Fibroblast of pulmonary artery (primary cell): ENCODE measurements at places on chromosomes 4 and X.

DNA sequence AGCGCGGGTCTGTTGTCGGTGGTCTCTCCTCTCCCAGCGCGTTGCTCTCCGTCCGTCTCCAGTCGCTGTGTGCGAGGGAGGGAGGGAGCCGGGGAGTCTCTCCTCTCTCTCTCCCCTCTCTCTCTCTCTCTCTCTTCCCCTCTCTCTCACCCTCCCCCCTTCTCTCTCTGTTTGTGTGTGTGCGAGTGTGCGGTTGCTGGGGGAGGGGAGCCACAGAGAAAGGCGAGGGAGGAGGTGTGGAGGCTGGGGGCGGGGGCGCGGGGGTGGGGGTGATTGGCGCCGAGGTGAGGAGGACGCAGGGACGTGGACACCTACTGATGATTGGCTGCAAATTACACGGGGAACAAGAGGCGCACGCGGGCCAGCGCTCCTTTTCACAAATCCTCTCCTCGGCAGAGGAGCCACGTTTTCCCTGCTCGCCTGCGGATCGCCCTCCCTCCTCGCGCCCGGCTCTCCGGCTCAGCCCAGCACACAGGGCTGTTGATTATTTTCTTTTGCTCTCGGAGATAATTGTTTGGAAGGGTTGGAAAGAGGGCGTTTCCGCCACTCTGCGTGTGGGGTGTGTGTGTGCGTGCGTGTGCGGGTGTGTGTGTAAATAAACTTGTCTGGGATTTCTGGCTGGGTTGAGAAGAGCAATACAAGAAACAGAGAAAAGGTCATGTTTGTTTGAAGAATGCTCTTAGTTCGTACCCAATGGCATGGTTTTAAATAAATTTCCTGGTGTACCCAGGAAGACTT lies at the start of gene CXXC4:
TSS of gene CXXC4 (minus strand) at position 73 of the 738 bp plus-strand sequence. CDS start 3,092 bp downstream, outside the sequence.
- DNase-seq = peak; percentile 45

GRCh38 chrX:7263961-7264360 lies 116.0 kb upstream of the PUDP start:
- no peak for DNase-seq

GRCh38 chr4:168707205-168707604 lies 210.4 kb downstream of the PALLD start:
- DNase-seq = no peak

DNA sequence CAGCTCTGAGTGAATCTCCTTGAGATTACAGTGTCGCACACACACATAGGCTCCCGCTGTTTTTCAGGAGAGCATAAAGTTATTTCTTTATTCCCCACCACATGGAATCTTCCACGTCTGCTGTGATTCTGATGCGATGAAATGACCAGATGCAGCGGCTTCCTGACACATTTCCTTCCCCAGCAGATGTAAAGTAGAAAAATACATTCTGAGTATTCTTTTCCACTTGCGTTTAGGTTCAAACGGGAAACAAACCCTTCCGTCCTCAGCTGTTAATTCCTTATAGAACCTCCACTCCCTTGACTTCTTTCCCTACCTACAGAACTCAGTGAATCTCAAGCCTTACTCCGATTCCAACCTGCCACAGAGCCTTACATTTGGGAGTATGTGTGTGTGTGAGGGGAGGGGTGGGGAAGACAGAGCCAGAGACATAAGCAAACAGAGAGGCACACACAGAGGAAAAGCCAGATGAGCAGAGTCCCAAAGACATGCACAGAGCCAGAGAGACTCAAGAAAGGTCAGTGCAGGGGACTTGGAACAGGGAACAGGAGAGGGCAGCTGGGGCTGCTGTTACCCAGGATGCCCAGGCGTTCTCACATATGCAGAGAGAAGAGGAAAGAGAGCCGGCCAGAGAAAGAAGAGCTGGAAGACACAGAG lies 47.3 kb downstream of the SETD7 start:
- DNase-seq = no peak

- no peak for DNase-seq
Observed at GRCh38 chr4:169096221-169096620, 86.2 kb upstream of the CBR4 start.

GRCh38 chr4:140363558-140363957 lies 9.9 kb upstream of the SCOC start:
- no peak for DNase-seq

- DNase-seq = peak; percentile 33
Observed at GRCh38 chr4:80202741-80203553, 5.6 kb downstream of the PRDM8 start.

DNA sequence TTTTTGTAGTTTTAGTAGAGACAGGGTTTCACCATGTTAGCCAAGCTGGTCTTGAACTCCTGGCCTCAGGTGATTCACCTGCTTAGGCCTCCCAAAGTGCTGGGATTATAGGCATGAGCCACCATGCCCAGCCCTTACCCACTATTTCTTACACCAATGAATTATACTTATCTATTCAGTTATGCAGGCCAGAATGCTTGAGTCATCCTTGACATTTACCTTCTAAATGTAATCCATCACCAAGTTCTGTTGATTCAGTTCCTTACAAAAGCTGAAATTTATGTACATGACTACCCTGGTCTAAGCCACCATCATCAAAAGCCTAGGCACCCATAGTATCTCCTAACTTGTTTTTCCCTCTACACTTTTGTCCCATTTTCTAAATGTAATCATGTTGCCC lies 585.7 kb downstream of the IL15 start:
- no peak for DNase-seq

DNA sequence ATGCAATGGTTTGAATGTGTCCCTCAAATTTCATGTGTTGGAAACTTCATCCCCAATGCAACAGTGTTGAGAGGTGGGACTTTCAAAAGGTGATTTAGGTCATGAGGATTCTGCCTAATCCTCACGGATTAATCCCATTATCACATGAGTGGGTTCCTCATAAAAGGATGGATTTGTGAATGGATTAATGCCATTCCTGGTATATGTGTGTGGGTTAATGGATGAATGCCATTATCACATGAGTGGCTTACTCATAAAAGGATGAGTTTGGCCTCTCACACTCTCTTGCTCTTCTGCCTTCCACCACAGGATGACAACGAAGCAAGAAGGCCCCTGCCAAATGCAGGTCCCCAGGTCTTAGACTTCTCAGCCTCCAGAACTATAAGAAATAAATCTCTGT lies 30.5 kb upstream of the NEUROG2 start:
- DNase-seq = no peak

- no peak for DNase-seq
Observed at GRCh38 chr4:1337376-1337831, 9.6 kb upstream of the UVSSA start.

GRCh38 chr4:119671205-119671604 lies 42.6 kb upstream of the PDE5A start:
- DNase-seq = no peak

DNA sequence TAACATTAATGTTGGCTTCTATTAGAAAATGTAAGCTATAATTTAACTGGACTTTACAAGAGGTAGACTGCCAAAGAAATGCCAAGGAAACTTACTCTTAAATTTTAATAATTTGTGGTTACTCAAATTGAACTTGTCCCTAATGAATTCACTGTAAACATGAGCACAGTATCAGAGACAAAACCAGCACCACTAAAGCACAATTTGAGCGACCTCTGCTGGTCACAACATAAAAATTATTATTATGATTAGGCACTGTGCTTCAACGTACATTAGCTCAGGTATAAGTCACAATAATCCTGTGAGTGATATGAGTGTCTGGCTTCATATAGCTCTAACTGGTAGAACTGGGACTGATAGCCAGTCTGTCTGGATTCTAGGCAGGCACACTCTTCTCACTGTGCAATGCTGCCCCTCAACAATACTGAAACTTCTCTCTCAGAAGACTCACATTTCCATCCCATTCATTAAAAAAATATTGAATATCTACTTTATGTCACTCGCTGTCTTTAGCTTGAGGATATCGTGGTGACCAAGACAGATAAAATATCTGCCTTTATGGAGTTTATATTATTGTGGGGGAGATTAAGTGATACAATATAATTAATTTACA lies 8.0 kb downstream of the NUDT6 start:
- peak; percentile 76 for DNase-seq

DNA sequence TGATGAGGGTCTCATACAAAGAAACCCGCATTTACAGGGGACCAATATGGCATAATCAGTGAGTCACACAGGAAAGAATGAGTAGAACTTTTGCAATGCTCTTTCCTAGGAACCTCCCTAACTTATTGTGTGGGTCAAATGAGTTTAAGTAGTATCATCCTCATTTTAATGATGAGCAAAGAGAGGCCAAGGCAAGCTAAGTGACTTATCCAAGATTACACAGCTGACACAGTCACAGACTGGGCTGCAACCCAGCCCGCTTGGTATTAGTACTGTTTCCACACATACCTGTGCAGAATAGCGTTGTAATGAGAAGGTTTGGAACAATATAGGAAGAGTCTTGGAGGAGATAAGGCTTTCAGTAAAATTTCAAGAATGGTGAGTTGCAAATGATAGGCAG lies 91.0 kb upstream of the PPP1R2C start:
- no peak for DNase-seq

- no peak for DNase-seq
Observed at GRCh38 chr4:122952028-122952427, 29.6 kb upstream of the NUDT6 start.

- no peak for DNase-seq
Observed at GRCh38 chr4:9983211-9983610, 38.1 kb downstream of the SLC2A9 start.

DNA sequence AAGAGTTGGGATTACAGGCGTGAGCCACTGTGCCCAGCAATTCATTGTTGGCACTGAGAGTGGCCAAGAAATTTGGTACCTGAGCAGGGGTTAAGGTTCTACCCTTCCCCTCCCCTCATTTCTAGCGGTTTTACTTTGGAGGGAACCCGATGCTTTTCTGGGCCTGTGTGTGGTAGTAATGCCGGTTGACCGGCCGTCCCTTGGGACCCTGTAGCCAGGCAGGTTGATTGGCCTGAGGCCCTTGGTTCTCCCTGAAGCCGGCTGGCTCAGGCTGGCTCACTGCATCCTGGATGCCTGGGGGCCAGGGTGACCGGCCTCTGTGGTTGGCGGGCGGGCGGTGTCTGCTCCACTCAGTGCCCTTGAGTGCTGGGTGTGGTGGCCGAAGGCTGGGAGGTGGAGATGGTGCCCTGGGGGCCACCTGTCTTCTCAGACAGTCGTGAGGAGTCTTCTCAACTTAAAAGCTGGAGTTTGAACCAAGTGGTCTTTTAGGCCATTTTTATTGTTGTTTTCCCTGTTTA lies 45.6 kb downstream of the RGS12 start:
- no peak for DNase-seq

DNA sequence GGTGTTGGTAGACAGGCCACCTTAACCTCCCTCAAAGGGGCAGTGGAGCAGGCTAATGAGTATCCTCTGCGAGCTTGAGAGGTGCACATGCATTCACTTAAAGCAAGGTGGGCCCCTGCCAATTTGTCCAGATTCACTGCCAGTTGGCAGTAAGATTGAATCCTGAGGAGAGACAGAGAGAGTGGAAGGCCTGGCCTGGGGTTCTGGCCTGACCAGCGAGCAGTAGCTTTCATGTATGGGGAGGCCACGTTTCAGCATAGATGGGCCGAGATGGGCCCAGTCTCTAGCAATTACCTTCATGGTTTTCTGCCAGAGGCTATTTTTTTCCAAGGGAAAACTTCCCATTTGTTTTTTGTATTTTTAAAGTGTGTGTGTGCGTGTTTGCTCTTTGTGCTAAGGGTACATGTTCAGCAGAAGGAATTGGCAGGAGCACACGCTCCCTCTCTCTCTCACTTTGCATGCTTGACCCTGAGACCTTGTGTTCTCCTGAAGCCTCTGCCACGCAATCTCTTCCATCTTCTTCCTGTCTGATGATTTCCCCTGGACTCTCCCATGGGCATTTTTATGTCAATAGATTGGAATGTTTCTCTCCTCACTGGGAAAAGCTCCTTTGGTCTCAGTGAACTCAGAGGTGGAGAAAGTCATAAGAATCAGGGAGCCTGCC lies 215.8 kb upstream of the SFRP2 start:
- DNase-seq = peak; percentile 90

DNA sequence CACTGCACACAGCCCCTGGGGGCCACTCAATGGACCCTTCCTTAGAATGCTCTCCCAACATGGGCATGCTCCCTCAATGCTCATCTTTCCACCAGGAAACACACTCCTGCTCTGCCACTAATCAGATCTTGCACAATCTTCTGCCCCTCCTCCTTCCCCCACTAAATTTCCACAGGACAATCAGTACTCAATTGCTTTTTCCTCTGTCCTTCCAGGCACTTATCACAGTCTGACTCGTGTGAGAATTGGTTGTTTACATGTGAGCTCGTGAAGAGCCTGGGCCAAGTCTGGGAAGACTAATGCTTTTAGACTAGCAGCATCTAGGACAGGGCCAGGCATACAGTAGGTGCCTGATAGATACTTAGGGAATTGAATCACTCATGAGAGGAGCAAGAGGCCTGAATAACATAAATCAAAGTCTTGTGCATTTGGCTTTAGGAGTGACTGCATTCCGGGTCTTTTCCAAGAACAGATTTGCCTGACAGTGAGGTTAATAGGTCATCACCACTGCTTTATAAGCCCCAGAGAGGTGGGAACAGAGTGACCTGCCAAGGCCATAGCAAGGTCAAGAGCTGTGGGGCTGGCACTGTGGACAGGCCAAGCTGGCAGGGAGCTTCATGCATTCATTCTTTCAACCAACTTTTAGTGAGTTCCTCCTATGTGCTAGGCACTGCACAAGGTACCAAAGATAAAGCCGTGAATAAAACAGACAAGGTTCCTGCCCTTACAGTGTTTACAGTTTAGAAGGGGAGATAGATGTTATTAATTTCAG lies 55.0 kb downstream of the PRPS1 start:
- DNase-seq = peak; percentile 64

DNA sequence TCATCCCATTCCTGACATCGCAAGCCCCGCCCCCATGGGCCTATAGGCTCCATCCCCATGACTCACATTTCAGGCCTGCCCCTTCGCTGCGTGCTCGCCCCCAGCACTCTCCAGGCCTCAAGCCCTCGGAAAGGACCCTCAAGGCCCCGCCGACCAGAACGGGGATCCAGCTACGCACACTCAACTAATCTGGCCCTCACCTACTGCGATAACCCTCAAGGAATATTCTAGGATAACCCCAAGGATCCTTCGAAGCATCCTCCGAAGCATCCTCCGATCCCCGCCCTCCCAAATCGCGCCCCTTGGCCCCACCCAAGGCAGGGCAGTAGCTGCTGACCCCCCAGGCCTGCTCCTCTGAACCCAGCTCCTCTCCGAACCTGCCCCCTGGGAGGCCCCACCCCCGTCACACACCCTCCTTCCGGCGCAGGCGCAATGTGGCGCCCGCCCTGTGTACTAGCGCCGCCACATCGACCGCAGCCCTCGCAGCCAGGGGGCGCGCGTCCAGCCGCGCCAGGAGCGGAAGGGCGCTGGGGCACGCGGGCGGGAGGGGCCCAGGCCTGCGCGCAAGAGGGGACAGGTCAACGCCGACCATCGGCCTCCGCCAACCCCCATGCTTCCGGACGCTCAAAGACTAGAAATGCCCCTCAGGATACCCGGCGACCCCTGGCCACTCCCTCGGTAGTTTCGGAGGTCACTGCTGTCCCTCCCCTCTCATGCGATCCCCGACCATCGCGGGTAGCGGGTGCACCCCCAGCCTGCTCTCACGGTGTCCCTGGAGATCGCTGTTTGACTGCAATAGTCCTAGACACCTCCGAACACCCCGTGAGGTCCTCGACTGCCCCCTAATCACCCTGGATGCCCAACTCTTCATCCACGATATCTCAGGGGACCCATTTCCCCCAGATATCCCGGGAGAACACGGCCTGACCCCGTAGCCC lies 6.4 kb upstream of the MAGIX start:
- DNase-seq = peak; percentile 88
